Fibroblast of skin of scalp (primary cell): ENCODE measurements at places on chromosomes 12 and 14.
A peak's percentile ranks its signal among the peaks of the same experiment; 100 is the strongest.

DNA sequence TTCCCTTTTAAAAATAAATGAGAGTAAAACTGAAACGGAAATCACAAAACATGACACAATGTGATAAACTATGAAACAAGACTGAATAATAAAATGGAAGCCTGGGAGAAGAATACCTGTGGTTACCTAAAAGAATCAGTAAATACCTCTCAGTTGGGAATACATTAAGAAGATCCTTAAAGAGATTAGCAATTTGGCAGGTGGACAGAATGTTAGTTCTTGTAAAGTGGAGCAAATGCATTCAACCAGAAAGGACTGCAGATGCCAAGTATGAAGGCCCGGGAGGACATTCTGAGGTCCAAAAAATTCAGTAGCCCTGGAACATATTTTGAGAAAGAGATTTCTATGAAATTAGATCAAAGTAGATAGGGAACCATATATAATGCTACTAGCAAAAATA is 861.3 kb upstream of the SEL1L start:
- no peak for DNase-seq

DNA sequence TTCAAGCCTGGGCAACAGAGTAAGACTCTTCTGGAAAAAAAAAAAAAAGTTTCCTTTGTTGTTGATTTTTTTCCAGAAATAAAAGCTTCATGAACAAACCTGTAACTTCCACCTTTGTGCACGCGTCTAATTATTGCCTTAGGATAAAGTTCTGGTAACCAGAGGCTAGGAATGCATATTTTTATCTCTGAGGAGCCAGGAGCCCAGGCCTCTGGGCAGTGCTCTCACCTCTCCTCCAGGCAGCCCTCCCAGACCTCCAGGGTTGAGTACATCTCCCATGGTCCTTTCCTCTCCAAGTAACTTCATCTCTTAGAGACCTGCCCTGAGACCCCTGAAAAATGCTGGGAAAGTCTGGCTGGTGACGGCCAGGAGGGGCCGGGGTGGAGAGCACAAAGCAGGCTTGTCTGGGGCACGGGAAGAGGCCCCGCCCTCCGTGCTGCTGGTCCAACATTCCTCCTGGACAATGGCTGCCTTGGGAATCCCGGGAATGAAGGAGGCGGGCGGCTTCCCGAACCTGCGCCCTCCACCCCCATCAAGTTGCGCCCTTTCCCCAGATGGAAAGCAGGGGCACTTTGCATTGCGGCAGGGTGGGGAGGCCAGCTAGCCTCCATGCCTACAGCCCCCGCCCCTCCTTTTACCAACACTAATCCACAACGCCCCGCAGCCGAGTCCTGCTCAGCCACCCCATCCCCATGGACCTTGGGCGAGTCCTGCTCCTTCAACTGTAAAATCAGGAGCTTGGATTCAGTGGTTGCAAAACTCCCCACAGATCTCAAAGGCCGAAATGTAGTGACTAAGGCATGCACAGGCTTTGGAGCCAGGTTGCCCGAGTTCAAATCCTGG is 7.3 kb upstream of the FIGNL2 start:
- DNase-seq = peak; percentile 56

- DNase-seq = no peak
These were observed 581 bp downstream of the PITPNM2 start for GRCh38 chr12:123150275-123150743.

- DNase-seq = no peak
These were observed 13.3 kb upstream of the PUS1 start for GRCh38 chr12:131915823-131916222.

DNA sequence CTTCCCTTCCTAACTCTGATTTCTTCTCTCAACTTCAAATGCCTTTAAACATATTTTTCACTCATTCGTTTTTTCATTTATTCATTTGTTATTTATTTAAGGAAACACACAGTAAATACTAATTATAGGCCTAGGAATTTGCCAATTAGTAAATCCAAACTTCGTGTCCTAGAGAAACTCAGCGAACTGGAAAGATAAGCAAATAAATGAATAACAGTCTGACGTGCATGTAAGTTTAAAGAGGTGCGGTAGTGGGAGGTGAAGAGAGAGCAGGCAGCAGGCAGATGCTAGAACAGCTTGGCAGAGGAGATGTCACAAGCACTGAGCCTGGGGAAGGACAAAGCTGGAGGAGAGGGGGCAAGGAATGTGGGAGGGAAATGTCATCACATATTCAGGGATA is 228.2 kb downstream of the DPY19L2 start:
- no peak for DNase-seq

GRCh38 chr14:100727086-100727872 is 587 bp downstream of the DLK1 start:
- no peak for DNase-seq

- DNase-seq = no peak
These were observed 142.0 kb downstream of the DUSP6 start for GRCh38 chr12:89210277-89210676.

DNA sequence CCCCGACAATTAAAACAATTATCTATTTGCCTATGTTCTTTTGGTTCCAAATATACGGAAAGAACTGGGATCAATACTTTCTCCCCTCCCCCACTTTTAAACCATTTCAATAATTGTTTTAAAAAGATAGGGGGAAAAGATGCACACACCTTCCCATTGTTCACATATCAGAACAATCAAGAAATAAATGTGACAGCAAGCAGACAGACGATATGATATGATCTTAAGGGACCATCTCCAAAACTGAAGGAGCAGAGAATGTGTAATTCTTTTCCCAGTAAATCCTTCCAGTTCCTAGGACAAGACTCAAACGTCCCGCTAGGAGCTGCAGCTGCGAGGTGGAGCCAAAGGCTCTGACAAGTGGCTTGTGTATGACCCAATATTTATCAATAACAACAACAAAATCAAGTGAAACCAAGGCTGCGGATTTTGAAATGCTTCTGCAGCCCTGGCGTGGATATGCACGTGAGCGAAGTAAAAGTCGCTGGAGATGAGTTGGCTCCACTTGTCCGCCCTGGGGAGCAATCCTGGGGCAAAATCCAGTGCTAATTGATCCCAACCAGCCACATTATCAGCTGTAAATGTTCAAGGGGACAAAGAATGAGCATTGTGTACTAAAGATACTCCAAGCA is 8.2 kb upstream of the FOXG1 start:
- DNase-seq = no peak

DNA sequence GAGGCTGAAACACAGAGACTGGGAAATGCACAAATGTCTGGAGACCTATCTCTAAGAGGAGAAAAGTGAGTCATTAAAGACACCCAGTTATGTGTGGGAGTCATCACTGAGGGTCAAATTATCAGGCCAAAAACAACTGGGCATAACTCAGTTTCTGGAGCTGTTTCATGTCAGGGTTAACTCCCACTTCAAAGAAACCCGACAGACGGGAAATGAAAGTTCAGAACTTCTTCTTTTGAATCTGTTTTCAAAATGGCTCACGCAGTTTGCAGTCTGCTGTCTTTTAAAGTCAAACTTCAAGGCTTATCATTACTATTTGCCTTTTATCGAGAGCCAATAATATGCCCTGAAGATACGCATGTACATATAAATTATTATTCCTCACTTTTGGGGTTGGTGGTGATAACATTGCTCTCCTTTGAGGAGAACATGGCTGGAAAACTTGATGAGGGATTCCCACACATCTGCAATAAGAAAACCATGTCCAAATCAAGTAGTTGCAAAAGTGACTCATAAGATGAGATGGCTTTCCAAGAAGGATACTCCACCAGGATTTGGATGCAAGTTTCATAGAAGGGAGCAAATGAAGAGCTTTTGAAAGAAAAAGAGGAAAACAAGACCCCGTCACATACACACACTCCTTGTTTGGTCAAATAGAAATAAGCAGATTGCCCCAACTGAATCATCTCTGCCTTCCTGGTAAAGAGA is 341.4 kb downstream of the ADAMTS20 start:
- DNase-seq = peak; percentile 38

DNA sequence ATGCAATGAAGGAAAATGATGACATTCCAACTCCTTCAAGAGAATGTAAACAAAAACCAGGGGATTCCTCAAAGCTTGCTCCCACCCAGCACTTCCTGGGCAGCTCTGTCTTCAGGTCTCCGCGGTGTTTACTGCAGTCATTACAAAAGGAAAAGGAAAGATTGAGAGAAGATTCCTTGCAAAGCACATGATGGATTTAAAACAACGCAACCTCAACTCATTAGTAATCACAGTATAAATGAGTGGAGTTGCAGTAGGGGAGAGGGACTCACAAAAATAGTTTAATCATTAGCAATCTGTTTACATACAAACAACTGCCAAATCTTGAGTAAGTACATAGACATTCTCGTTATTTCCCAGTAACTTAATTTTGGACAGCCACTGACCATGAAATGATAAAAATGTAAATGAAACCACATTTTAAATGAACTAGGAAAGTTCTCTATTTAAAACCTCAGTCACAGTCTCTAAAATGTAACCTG is 49.7 kb upstream of the OVCH1 start:
- peak; percentile 6 for DNase-seq

- no peak for DNase-seq
These were observed 158.7 kb downstream of the EGLN3 start for GRCh38 chr14:33792009-33792719.

DNA sequence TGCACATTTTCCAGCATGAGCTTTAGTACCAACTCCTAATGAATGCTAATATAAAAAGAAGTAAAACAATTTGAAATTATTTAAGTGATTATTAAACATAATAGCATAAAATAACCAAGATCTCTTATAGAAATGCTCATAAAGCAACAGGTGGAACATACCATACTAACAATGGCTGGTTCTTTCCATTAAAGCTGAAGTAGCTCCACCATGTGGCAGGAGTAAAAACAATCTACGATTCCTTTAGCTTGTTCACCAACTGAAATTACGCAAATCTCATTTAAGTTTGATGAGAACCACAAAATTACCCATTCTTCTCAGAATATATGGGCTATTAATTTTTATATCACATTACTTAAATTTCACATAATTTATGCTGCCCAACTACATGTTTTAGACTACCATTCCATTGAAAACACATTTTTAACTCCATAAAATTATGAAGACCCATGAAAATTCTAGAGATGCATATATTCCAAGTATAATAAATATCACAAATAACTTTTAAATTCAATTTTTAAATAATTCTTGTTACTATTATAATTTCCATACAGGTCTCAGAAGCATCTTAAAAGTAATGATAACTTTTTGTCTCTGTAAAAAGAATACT is 213.6 kb downstream of the DAD1 start:
- DNase-seq = peak; percentile 52

- no peak for DNase-seq
These were observed 158.5 kb downstream of the KLRB1 start for GRCh38 chr12:9449181-9449580.

GRCh38 chr12:48999371-49000131 is at the start of gene DDN:
Gene DDN (minus strand): TSS chr12:48999375. CDS start chr12:48999287, 88 bp downstream.
- peak; percentile 58 for DNase-seq

- DNase-seq = peak; percentile 68
These were observed 46.5 kb downstream of the CCER1 start for GRCh38 chr12:90908465-90908864.

DNA sequence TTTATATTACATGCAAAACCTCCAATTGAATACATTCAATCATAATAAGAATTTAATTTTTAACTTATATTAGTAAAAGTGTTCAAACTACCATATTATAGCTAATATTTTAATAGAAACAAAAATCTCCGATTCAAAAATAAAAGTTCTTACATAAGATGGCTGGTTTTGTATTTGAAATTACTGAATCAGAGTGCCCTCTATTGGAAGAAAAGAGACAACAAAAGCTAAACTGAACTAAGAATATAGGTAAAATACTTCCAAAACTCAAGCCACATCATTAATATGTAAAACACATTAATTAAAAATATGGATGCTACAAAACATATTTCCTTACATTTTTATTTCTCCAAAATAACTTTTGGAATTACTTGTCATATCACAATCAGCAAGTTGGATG is 120.3 kb downstream of the GARIN6 start:
- peak; percentile 13 for DNase-seq

- no peak for DNase-seq
These were observed 6.6 kb downstream of the TAPBPL start for GRCh38 chr12:6458281-6459003.

GRCh38 chr12:111715279-111715678 is 29.4 kb downstream of the ACAD10 start:
- no peak for DNase-seq

DNA sequence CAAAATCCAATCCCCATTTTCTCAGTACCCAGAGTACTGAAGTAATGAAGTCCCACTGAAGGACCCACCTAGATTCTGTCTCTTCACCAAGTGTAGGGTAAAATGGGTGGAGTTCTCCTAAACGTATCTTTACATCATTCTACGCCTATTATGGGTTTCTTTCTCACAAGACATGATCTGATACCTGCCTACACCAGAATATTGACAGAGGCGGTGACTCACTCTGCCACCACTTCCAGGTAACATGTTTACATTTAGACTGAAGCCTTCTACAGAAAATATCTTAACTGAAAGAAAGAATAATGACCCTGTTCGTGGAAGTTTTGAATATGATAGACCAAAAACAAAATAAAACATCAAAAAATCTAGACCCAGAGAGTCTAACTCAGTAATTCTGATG is 89.8 kb downstream of the BTG1 start:
- no peak for DNase-seq

- DNase-seq = peak; percentile 43
These were observed 177.3 kb upstream of the CDKN3 start for GRCh38 chr14:54219261-54220070.

DNA sequence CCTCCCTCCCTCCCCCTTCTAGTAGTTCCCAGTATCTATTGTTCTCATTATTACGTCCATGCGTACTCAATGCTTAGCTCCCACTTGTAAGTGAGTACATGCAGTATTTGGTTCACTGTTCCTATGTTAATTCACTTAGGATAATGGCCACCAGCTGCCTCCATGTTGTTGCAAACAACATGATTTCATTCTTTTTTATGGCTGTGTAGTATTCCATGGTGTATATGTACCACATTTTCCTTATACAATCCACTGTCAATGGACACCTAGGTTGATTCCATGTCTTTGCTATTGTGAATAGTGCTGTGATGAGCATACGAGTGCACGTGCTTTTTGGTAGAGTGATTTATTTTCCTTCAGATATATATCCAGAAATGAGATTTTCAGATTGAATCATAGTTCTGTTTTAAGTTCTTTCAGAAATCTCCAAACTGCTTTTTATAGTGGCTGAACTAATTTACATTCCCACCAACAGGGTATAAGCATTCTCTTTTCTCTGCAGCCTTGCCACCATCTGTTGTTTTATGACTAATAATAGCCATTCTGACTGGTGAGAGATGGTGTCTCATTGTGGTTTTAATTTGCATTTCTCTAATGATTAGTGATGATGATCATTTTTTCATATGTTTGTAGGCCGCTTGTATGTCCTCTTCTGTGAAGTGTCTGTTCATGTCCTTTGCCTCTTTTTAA is 17.9 kb upstream of the CLEC7A start:
- DNase-seq = no peak

DNA sequence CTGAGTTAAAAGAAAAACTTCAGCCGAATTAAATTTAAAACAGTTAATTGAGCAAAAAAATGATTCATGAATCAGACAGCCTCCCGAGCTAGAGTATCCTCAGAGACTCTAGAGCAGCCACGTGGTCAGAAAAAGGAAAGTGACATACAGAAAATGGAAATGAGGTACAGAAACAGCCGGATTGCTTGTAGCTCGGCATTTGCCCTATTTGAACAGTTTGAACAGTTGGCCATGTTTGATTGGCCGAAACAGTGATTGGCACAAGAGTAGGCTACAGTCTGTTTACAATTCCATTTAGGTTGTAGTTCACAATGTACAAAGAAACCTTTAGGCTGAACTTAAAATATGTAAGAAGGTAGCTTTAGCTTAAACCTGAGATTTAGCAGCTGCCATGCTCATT is 12.9 kb upstream of the OXA1L start:
- DNase-seq = no peak

- no peak for DNase-seq
These were observed 536.3 kb downstream of the TMEM121 start for GRCh38 chr14:106062502-106063272.

GRCh38 chr12:116675339-116676107 is 62.3 kb downstream of the SPRING1 start:
- DNase-seq = no peak
